ENCODE measurements at places on chromosomes 3 and 15.

GRCh38 chr15:99508852-99509251 lies 56.9 kb upstream of the MEF2A start:
- no peak for DNase-seq

DNA sequence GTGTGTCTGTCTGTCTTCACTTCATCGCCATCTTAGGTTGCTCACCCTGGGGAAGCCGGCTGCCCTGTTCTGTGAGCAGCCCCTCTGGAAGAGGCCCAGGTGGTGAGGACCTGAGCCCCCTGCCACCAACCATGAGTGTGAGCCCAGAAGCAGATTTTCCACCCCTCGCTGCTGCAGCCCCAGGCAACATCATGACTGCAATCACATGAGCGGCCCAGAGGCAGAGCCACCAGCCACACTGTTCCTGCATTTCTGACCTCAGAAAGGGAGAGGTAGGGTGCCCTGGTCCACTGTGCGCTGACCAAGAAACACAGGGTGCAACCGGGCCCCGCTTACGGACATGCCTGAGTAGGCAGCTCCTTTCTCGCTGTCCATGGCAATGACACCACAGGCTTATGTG lies 92.3 kb upstream of the IQSEC1 start:
- no peak for DNase-seq

GRCh38 chr15:101637516-101637915 lies 14.7 kb downstream of the TM2D3 start:
- peak; percentile 57 for DNase-seq

DNA sequence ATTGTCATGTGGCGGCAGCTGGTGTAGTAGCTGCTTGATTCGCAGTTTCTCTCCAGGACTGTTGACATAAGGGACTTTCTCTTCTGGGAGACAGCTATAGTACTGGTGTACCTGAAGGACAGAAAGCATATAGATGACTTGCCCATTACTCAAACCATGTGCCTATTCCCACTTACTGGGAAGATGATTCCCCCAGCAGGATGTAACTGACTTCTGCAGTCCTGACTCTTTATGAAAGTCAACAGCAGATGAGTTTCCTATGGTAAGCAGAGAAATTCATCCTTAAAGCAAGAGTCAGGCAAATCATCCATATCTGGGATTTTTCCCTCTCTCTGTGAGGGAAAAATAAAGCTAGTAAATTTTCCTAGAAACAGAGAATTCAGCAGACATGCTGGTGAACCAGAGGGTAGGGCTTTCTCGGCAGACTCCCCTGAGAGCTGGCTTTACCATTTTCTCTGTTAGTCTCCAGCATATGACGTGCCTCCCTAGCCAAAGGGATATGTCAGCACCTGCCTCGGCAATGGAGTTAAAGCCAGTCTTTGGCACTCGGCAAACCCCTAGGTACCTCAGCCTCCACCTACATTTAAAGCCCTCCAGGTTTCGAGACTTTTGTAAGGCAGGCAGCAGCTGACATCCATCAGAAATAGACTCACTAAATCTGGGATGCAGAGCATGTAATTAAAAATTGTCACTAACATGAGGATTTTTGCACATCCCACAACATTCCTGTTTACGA lies 62.1 kb downstream of the PRICKLE2 start:
- DNase-seq = no peak

- no peak for DNase-seq
Measured at GRCh38 chr3:94280958-94281357, 218.1 kb downstream of the NSUN3 start.

GRCh38 chr3:72797773-72798543 lies 50.3 kb downstream of the SHQ1 start:
- no peak for DNase-seq

DNA sequence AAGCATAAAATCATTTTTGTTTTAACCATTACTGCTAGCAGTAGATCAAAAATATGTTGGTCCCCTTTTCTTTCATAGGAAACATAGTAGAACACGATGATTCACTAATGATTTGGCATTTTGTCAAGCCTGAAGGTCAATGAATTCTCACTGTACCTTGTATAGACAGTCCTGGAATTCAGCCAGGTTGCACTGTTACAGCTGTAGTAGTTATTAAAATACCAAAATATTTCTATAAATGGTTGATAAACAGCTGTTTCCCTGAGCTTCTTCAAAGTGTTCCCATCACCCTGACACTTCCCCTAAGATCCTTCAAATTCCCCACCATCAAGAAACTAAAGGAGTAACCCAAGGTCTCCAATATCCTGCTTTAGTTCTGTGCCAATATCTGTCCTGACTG lies 200.9 kb downstream of the ATP8B4 start:
- no peak for DNase-seq

GRCh38 chr15:68526784-68527183 lies 52.0 kb upstream of the CORO2B start:
- no peak for DNase-seq

DNA sequence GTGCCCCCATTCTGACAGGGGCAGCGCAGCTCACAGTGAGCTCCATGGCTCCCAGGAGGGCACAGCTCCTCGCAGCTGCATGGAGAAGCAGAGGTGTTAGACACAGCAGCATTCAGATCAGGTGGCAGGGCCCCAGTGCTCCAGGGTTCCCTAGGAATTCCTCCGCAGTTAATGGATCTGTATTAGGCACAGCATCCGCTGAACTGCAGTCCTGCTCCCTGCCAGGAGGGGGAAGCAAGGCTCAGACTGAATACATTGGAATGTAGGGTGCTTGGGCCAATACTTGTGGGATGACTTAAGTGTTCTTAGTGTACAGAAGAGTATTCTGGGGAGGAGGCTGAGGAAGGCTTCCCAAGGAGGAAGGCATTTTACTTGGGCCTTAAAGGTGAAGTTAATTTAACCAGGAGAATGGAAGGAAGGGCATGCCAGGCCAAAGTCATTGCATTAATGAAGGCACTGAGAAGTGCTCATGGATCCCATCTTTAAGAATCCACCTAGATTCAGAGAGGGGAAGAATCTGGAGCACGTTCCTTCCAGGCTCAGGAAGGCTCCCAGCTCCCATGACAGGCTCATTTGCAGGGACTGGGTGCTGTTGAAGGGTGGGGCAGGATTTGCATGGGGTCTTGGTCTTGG lies 111.6 kb downstream of the RAB11A start:
- DNase-seq = peak; percentile 51

DNA sequence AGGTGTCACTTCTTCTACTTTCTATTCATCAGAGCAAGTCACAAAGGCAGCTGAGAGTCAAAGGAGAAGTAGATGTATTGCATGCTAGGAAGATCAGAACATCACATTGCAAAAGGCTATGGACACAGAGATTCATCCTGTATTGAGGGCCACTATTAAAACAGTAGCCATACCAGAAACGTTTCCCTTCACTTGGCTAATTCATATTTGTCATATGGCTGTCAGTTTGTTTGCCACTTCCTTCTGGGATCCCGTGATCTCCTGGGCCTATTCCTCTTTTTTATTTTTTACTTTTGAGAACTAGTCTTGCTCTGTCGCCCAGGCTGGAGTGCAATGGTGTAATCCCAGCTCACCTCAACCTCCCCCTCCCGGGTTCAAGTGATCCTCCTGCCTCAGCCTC lies 184.0 kb upstream of the SATB1 start:
- DNase-seq = no peak

DNA sequence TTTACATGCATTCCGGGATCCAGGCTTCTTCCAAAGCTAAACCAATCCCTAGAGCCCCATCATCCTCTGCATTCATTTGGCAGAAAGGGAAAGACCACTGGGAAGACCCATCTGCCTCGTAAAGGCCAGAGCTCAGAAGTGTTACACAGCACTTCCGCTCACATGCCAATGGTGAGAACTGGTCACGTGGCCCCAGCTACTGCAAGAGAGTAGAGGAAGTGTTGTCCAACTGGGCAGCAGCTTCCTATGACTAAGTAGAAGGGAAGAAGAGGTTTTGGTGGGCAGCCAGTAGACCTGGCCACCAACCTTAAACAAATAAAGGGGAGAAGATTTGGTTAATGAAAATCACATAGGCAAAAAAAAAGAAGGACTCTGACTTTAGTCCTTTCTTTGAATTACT lies 74.4 kb upstream of the PPP2R3A start:
- no peak for DNase-seq

GRCh38 chr3:127448161-127448561 lies 142.4 kb downstream of the TPRA1 start:
- no peak for DNase-seq

- DNase-seq = no peak
Measured at GRCh38 chr15:51955504-51955903, 16.1 kb downstream of the LEO1 start.

All from PC-9 (cell line).